ENCODE measurements at places on chromosomes 4 and X.

DNA sequence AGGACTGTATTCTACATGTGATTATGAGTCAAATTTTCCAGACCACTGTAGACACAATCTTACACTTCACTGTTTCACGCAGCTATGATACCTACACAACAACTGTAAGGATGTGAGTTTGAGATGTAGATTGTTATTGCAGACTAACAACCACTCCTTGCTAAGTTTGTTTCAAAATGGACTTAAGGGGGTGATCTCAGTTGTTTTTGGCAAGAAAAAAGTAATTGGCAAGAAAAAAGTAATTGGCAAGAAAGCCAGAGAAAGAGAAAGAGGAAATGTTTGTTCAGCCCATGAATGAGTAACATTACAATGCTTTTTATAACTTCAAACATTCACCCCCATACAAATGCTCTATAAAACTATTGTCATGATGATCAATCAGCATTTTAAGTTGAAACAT is 466.4 kb downstream of the DMD start:
- no peak for DNase-seq

DNA sequence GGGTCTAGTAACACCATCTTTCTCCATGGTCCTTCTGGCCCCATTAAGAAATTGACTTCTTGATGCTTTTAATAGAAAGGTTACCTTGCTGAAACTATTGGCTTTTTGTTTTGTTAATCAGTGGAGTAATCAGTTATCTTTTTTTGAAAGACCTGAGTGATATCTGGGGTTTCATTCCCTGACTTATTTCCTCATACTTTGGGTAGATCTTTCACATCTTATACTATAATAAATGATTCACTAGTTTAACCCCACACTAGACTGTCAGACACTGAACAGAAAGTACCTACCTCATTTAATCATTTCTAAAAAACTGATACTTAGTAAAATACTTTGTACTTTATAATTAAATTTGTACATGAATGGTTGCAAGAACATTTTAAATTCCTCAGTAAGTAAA is 1021.1 kb downstream of the STIM2 start:
- DNase-seq, result no peak

DNA sequence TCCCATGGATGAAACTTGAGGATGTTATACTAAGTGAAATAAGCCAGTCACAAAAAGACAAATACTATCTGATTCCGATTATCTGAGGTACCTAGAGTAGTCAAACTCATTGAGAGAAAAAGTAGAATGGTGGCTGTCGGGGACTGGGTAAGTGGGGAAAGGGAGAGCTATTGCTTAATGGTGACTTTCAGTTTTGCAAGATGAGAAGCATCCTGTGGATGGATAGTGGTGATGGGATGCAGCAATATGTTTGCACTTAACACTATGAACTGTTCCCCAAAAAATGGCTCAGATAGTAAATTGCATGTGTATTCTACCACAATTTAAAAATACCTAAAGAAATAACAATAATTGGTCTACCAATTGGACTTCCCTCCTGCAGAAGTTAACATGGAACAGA is 181.5 kb downstream of the SHROOM3 start:
- no peak for DNase-seq

GRCh38 chrX:65750674-65751469 is 83.4 kb downstream of the MSN start:
- no peak for DNase-seq

DNA sequence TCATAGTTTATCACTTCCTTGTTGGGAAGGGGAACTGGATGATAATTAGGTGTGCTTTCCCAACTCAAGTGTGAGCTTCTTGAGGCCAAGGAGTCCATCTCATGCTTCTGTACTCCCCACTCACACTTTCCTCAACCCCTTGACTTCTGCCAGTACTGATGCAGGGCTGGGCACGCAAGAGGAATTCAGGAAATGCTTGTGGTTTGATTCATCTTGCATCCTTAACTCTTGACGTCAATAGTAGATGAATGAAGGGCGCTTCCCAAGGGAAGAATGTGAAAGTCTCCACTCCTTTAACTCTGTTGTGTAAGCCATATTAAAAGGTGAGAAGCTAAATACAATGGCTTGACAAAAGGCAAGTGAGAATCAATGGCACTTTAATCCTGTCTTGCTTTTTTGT is 101.8 kb downstream of the AGTR2 start:
- DNase-seq, result no peak
